ENCODE measurements at places on chromosomes 2 and 18. TPM values are rescaled to one million over a fixed set of nuclear protein-coding genes. Genes with fewer than 3 reads are reported as not detected.

GRCh38 chr2:156695020-156695419 is 258.8 kb downstream of the GPD2 start:
- no peak overlapping the region for H3K4me3 ChIP-seq
- no peaks in the 10 kb centered on the region for H3K36me3 ChIP-seq
- H3K27ac ChIP-seq = no peak overlapping the region
- DNase-seq = no peak
- H3K4me1 ChIP-seq = no peaks in the 10 kb centered on the region

GRCh38 chr18:67381608-67382150 is 134.8 kb downstream of the DSEL start:
- H3K4me1 ChIP-seq = no peaks in the 10 kb centered on the region
- no peak overlapping the region for H3K27ac ChIP-seq
- no peak overlapping the region for H3K4me3 ChIP-seq
- DNase-seq = no peak

- no peak overlapping the region for H3K4me3 ChIP-seq
- H3K27me3 ChIP-seq = no peaks in the 10 kb centered on the region
- H3K27ac ChIP-seq = no peak overlapping the region
- peaks cover 4% of the 10 kb centered on the region for H3K4me1 ChIP-seq
- DNase-seq = no peak
- H3K36me3 ChIP-seq = no peaks in the 10 kb centered on the region
Observed at GRCh38 chr2:148528356-148529064, 116.0 kb upstream of the EPC2 start.

TFCP2L1 gene
- total RNA-seq = 2.8 TPM

DNA sequence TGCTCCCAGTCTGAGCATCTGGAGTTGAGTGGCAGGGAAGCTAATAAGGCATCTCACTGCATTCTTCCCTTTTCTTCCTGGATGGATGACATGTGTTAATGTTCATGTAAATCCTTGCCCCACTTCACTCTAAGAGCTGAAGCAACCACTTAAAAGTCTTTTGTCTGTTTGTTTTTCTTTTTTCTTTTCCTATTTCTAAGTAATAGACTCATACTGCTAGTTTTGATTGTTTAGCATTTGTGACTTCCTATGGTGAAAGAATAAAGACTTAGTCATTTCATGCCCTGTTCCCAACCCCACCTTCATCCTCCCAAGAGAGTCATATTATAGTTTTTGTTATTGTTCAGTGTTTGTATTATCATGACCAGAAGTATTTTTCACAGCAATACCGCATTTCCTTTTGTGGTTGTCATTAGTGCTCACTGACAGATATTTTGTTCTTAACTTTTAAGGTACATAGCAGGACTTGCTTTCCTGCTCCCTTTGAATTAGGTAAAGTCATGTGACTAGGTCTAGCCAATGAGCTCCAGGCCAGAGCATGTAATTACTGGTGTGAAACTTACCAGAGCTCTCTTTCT is 18.1 kb upstream of the SPP2 start:
- no peaks in the 10 kb centered on the region for H3K36me3 ChIP-seq
- DNase-seq = no peak

SLC30A3 gene
- total RNA-seq = 0.34 TPM

- H3K27ac ChIP-seq = no peak overlapping the region
- no peaks in the 10 kb centered on the region for H3K4me1 ChIP-seq
- no peak for DNase-seq
- H3K27me3 ChIP-seq = no peaks in the 10 kb centered on the region
Observed at GRCh38 chr2:189083106-189083505, 96.5 kb downstream of the COL5A2 start.

CNRIP1 gene
- total RNA-seq = 26.7 TPM

DNA sequence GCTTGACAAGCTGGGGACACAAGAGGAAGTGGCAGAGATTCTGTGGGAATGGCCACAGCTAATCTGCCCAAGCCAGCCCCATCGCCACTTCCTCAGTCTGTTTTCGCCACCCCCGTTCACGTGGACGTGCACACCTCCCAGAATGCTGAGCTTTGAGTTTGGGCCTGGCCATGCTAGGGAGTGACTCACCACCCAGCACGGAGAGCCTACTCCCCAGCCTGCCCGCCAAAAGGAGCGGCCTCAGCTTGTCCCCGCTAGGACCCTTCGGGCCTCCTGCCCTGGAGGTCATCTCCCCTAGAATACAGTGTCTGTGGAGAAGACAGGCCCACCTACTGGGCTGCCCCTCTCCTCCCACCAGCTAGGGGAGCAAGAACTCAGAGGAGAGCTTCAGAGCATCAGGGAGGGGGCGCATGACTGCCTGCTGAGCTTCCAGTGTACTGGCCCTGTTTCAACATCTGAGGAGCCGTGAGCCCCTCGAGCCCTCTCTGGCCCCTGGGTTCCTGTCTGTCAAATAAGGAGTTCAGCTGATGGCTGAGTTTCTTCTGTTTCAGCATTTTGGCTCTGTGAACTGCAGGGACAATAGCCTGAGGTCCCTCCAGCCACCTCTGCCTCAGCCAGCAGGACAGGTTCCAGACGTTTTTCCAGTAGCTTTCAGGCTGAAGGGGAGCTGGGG is 5.1 kb downstream of the SLC35F6 start:
- peak overlapping the region; percentile 85 for H3K27ac ChIP-seq
- H3K36me3 ChIP-seq = peaks cover 4% of the 10 kb centered on the region
- peaks cover 94% of the 10 kb centered on the region for H3K4me1 ChIP-seq
- H3K27me3 ChIP-seq = no peaks in the 10 kb centered on the region

- peaks cover 2% of the 10 kb centered on the region for H3K27me3 ChIP-seq
- H3K4me3 ChIP-seq = peak overlapping the region; percentile 54
- no peaks in the 10 kb centered on the region for H3K36me3 ChIP-seq
- peak; percentile 79 for DNase-seq
Observed at GRCh38 chr2:85133751-85134254, 611 bp downstream of the TCF7L1 start.

- H3K36me3 ChIP-seq = no peaks in the 10 kb centered on the region
- no peaks in the 10 kb centered on the region for H3K4me1 ChIP-seq
- no peak overlapping the region for H3K4me3 ChIP-seq
- H3K27me3 ChIP-seq = no peaks in the 10 kb centered on the region
- no peak overlapping the region for H3K27ac ChIP-seq
Observed at GRCh38 chr2:1619556-1619955, 124.8 kb downstream of the PXDN start.

GRCh38 chr18:69885841-69886531 is 61.7 kb downstream of the CD226 start:
- H3K27me3 ChIP-seq = no peaks in the 10 kb centered on the region
- peaks cover 6% of the 10 kb centered on the region for H3K4me1 ChIP-seq
- no peak for DNase-seq
- no peak overlapping the region for H3K27ac ChIP-seq
- no peak overlapping the region for H3K4me3 ChIP-seq

DNA sequence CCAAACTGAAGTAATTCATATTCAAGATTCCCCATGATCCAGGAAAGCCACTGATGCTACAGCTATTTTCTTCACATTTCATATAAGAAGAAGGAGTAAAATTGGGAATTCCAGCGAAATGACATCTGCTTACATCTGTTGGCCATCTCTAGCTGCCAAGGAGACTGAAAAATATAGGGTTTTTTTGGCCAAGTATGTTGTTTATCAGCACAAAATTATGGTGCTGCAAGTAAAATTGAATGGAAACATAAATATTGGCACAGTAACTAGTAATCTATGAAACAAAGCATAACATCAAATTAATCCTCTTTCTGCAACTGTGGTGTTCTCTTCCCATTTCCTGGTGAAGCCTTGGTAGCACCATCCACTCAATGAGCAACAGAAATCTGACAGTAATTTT is 649.5 kb upstream of the ZNF804A start:
- H3K4me3 ChIP-seq = no peak overlapping the region
- DNase-seq = no peak
- H3K27ac ChIP-seq = no peak overlapping the region
- H3K36me3 ChIP-seq = no peaks in the 10 kb centered on the region
- no peaks in the 10 kb centered on the region for H3K27me3 ChIP-seq

- peaks cover 13% of the 10 kb centered on the region for H3K36me3 ChIP-seq
- H3K4me3 ChIP-seq = no peak overlapping the region
- H3K27me3 ChIP-seq = no peaks in the 10 kb centered on the region
Observed at GRCh38 chr2:219289537-219290361, 10.6 kb downstream of the DNAJB2 start.

GRCh38 chr18:40569605-40570004 is 1385.4 kb upstream of the PIK3C3 start:
- H3K27ac ChIP-seq = no peak overlapping the region
- no peak overlapping the region for H3K4me3 ChIP-seq
- no peaks in the 10 kb centered on the region for H3K27me3 ChIP-seq
- H3K36me3 ChIP-seq = no peaks in the 10 kb centered on the region
- DNase-seq = no peak

DNA sequence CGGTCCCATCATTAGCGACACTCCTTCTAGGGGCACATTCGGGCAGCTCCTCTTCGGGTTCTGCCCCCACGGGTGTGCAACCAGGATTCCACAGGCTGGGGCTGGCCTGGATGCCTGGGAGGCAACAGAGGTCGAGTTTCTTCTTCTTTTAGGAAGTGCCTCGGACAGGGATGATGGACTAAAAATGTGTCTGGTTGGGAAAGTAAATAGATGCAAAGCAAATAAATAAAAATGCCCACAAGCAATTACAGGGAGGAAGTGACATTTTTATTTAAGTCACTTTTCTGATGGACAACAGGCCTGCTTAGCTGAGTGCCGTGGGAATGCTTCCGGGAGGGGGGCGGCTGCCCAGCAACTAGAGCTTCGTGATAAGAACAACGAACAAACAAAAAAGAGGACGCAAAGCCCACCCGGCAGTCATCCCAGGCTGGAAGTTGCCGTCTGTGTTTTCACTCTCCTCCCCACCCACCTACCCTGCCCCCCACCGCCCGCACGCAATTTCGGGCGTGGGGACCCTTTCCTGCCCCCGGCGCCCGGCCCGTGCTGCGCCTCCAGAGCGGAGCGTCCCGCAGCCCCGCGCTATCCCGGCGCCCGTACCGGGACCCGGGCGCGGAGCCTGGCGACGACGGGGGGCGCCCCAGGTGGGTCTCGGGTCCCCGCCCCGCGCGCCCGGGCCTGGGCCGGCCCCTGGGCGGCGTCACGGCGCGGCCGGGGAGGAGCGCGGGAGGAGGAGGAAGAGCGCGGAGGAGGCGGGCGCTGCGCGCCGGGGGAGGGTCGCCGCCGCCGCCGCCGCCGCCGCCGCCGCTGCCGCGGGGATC is 412 bp upstream of the NCK2 start:
- no peaks in the 10 kb centered on the region for H3K36me3 ChIP-seq
- H3K27me3 ChIP-seq = no peaks in the 10 kb centered on the region
- peak; percentile 94 for DNase-seq

DNA sequence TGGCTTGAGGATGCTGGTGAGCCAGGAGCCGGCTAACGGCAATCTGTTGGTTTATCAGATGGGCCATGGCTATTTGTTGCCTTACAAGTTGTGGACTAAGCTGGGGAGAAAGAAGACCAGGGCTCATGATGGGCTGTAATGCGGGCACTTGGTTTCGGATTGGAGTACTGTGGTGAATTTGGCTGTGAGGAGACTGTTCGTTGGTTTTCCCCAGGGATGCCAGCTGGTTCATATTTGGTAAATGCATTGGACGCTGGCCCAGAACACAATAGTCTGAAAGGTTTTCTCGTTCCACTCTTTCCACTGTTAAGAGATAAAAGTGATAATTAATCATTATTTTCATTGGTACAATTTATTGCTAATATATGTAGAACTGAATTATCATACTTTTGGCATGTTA is 108.9 kb downstream of the SATB2 start:
- no peak for DNase-seq
- no peaks in the 10 kb centered on the region for H3K4me1 ChIP-seq
- no peaks in the 10 kb centered on the region for H3K27me3 ChIP-seq
- no peak overlapping the region for H3K27ac ChIP-seq

DNA sequence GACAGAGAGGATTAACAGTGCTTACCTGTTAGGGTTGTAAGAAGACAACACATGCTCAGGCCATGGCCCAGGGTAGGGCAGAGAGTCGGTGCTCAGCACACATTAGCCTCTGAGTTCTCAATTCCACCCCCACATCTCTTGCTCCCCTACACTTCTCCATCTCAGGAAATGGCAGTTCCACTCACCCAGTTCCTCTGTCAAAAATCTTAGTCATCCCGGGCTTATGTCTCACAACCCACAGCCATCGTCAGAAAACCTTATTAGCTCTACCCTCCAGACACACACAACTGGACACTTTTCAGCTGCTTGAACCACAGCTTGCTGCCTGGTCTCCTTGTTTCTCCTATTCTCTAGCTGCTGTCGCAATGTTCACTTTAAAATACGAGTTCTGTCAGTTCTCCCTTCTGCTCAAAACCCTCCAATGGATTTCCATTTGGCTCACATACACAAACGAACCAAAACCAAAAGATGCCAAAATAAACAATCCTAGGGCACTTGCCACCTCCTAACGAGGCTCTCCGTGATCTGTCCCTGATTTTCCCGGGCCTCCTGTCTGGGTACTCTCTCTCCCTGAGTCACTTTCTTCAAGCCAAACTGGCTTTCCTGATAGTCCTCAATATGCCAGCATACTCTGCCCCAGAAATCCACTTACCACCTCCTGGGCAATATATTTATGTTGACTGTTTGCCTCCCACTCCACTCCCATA is 89.7 kb downstream of the KCTD1 start:
- H3K36me3 ChIP-seq = no peaks in the 10 kb centered on the region
- no peak overlapping the region for H3K4me3 ChIP-seq
- no peak for DNase-seq
- no peaks in the 10 kb centered on the region for H3K4me1 ChIP-seq
- no peaks in the 10 kb centered on the region for H3K27me3 ChIP-seq
- H3K27ac ChIP-seq = no peak overlapping the region
